Naive B cell (primary cell): ENCODE measurements at places on chromosomes 7 and 10. TPM values are rescaled to one million over a fixed set of nuclear protein-coding genes. Genes with fewer than 3 reads are reported as not detected.

LRMDA gene
- polyA plus RNA-seq = not detected

MARCHF5 gene
- 29.9 TPM for polyA plus RNA-seq

TRPV6 gene
- not detected for polyA plus RNA-seq

FAM25G gene
- polyA plus RNA-seq = not detected

CXCL12 gene
- polyA plus RNA-seq = not detected

CYP2C8 gene
- not detected for polyA plus RNA-seq

VSTM2A gene
- polyA plus RNA-seq = not detected

SEMA3C gene
- polyA plus RNA-seq = not detected

ZNF467 gene
- polyA plus RNA-seq = 0.64 TPM

DNA sequence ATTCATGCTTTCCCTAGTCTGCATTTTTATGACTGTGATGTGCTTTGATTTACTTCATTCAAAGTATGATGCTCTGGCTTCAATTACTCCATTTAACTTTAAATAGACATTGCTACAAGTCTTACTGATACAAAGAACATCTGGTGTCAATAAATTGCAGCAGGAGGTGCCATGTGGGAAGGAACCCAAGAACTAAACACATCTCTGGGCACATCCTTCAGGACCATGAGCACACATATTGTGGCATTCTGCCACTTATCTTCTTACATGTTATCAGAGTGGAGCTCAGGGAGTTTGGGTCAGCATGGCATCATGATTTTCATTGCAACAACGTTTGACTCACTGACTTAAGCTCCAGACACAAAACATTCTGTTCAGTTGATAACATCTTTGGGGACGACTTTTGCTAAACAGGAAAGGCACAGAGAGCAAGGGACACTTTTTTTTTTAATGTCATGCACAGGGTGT lies 227.0 kb downstream of the DKK1 start:
- DNase-seq = no peak

DNA sequence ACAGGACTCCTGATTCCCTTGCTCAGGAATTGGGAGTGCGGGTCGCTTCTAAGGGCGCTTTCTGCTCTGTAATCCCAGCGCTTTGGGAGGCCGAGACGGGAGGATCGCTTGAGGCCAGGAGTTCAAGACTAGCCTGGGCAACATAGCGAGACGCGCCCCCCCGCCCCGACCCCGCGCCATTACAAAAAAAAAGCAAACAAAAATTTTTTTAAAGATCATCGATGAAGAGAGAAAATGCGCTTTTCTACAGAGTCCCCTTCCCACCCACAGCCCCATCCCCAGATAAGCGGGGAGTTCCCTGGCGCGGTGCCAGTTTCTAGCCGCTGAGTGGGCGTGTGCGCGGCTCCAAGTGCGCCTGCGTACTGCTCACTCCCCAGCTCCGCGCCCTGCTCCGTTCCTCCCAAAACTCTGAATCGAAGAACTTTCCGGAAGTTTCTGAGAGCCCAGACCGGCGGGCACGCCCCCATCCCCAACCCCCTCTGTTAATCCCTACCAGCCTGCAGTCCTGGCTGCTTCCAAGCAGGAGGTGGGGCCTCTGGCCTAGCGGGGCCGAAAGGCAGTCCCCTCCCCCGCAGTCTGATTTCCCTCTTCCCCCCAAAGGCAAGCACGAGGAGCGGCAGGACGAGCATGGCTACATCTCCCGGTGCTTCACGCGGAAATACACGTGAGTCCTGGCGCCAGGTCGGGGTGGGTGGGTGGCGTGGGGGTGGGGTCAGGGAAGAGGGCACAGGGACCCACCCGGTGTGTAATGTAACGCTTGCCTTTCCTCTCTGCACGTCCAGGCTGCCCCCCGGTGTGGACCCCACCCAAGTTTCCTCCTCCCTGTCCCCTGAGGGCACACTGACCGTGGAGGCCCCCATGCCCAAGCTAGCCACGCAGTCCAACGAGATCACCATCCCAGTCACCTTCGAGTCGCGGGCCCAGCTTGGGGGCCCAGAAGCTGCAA lies 1.0 kb downstream of the HSPB1 start:
- peak; percentile 67 for DNase-seq

- no peak for DNase-seq
Measured at GRCh38 chr10:29285624-29286051, 3.2 kb upstream of the LYZL1 start.

- no peak for DNase-seq
Measured at GRCh38 chr7:139750459-139751095, 27.2 kb downstream of the HIPK2 start.

DNA sequence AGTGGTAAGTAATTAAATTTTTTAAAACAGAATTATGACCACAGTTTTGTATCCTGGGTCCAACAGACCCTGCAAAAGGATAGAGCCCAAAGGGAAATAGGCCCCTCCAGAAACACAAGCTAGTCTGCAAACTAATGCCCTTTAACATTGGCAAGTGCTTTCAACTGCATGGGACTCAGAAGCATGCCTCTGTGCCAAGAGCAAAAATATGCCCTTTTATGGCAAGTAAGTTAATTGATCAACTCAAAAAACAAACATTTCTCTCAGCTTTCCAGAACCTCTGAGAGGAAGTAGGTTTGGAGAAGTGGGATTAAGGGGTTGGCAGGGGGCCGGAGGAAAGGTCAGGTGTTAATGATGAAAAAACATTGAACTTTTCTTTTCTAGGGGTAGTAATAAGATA lies 186.6 kb upstream of the PRSS1 start:
- no peak for DNase-seq

- no peak for DNase-seq
Measured at GRCh38 chr10:101375076-101375475, 21.1 kb downstream of the BTRC start.

GRCh38 chr10:52586710-52587109 lies 185.9 kb downstream of the MBL2 start:
- no peak for DNase-seq

- DNase-seq = no peak
Measured at GRCh38 chr7:142345811-142346210, 88.0 kb upstream of the PRSS58 start.

DNA sequence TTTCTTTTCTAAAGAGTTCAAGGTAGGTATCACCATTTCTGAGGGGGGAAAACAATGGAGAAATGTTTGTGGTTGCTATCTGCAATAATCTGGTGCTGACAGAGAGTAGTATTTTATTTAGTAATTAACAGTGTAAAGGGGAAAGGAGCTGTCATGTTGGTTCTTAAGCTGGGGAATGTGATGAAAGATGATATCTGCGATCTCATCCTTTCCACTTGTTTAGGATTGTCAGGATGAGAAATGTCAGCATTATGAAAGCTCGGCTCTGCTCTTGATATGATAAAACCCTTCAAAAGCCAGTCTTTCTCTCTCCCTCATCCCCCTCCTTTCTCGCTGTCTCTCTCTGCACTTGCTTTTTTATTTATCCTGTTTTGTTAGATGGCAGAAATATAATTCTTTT lies 106.1 kb downstream of the POU6F2 start:
- no peak for DNase-seq

DNA sequence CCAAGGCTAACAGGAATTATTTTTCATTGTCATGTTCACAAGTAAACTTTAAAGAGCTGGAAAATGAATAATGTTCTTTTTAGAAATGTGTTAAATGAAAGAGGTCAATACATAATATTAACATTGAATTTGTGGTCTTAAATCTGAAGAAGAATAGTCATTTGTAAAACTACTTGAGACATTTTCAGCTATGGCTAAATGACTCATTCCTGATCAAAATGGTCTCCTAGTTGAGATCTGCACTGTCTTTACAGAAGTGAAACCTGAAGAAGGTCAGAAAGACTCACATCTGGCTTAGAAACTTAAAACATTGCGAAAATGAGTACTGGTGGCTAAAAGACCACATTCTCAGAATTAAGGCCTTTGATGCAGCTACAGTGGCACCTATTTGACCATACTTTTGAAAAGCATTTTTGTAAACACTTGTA lies 5.9 kb downstream of the PIK3CG start:
- DNase-seq = peak; percentile 60

- no peak for DNase-seq
Measured at GRCh38 chr10:73905256-73906020, 5.5 kb upstream of the PLAU start.

DNA sequence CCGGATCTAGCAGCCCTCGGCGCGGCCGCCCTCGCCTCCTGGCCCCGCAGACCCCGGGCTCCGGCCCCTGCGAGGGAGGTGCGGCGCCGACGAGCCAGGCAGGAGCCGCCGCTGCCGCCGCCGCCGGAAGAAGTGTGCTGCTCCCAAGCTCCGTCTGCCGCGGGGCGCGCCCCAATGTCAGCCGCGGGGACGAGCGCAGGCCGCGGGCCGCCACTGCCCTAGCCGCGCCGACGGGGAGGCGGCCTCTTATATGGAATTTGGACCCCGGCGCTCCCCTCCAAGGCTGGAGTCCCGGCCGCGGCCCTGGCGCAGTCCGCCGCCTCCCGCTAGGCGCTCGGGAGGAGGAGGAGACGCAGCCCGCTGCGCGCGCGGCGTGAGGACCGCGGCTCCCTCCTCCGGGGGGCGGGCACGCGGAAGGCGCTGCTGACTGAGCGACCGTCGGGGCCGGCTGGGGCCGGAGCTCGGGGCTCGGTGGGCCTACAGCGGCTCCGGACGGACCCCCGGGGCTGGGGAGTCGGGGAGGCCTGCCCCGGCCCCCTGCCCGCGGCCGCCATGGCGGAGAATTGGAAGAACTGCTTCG lies at the start of gene TRIM8:
Gene TRIM8 (plus strand): TSS at position 414 of the 580 bp plus-strand sequence. CDS start 139 bp downstream, at position 553.
- peak; percentile 64 for DNase-seq

DNA sequence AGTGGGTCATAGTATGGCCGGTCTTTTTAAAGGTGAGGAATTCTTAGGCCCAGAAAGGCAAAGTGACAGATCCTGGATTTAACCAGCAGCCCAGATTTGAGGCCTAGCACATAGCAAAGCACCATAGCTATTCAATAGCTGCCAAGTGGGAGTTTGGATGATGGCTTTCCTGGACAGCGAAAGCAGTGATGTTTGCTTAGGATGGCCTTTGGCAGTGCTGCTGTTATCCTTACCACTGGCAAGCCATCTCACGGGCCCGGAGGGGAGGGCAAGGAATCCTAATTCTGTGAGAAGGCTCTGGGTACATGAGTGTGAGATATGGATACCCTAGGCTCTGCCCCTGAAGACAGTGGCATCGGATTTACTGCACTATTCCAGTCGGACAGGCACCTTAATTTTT lies 50.4 kb downstream of the TCF7L2 start:
- DNase-seq = no peak

DNA sequence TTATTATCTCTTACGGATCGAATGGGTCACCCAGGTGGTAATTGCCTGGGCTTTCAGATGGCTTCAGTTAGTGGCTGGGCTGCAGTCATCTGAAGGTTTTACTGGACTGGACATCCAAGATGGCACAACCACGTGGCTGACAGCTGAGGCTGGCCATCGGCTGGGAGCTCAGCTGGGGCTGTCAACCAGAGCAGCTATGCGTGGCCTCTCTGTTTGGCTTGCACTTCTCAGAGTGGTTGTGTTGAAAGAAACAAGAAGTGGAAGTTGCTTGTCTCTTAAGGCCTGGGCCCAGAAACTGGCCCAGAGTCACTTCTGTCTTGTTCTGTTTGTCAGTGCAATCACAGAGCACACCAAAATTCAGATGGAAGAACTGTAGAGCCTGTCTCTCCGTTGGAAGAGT lies 5.7 kb upstream of the GDI2 start:
- peak; percentile 65 for DNase-seq

- DNase-seq = no peak
Measured at GRCh38 chr10:36358736-36359135, 716.6 kb upstream of the FZD8 start.

GRCh38 chr10:23826421-23826820 lies 382.5 kb upstream of the KIAA1217 start:
- DNase-seq = no peak

- no peak for DNase-seq
Measured at GRCh38 chr7:69682518-69682917, 84.2 kb downstream of the AUTS2 start.

- DNase-seq = no peak
Measured at GRCh38 chr7:116193329-116194087, 16.8 kb upstream of the TES start.

DNA sequence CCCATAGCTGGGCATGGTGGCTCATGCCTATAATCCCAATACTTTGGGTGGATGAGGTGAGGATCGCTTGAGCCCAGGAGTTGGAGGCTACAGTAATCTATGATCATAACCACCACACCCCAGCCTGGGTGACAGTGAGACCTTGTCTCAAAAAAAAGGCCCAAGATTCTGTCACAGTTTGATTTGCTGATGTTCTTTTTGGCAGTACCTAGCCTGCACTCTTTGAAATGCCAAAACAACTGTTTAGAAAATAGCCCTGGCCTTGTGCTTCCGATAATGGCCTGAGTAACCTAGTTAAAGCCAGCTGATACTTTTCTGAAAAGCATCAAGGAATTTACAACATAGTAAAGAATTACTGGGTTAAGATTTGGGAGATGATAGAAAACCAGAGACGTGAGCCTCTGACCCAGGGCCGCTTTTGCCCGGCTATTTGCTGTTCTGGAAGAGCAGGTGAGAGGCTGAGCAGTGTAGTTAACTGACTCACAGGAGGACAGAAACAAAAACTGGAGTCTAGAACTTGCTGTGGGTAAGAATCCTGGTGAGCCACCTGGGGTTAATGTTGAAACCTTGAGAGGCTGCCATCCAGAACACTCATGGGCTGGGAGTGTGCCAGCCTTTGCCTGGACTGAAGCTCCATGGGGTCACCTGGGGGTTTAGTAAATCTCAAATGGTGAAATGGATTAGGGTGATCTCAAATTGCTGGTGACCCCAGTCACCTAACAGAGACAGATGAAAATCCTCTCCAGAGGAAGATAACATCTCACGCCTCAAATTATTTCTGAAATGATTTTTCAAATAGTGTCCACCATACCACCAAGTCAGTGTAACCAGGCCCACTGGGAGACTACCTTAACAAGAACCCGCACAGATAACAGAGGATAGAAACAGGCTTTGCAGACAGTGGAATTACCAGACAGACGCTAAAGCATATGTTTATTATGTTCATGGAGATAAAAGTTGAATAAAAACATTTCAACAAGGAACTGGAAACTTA lies 51.8 kb downstream of the GALNT11 start:
- no peak for DNase-seq

- no peak for DNase-seq
Measured at GRCh38 chr10:61852261-61852660, 49.2 kb upstream of the ARID5B start.

DNA sequence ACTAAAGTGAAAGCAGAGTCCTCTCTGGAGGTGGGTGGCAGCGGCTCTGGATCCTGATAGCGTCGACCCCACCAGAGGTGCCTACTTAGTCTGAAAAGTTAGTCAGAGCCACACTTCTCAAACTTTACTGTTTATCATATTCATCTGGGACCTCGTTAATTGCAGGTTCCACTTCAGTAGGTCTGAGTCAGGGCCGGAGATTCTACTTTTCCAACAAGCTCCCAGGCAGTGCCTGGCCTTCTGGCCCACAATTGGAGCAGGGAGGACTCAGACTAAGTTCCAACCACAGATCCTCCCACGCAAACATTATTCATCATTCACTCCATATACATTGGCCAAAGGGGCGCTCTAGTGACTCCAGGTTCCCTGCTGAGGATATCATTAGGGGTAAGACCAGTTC lies 78.1 kb downstream of the VSTM4 start:
- no peak for DNase-seq

DNA sequence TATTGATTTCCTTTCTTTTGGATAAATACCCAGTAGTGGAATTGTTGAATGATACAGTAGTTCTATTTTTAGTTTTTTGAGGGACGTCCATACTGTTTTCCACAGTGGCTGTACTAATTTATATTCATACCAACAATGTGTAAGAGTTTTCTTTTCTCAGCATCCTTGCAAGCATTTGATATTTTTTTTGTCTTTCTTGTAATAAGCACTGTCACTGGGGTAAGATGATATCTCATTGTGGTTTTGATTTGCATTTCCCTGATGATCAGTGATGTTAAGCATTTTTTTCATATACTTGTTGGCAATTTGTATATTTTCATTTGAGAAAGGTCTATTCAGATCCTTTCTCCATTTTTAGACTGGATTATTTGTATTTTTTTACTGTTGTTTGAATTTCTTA lies 308.7 kb downstream of the PTEN start:
- no peak for DNase-seq
